ENCODE measurements at places on chromosomes 11 and 22. TPM values are rescaled to one million over a fixed set of nuclear protein-coding genes. Genes with fewer than 3 reads are reported as not detected.

The LMNTD2 gene
- 0.28 TPM for total RNA-seq

The OR8D4 gene
- not detected for total RNA-seq

The SPI1 gene
- total RNA-seq = not detected

The FXYD2 gene
- not detected for total RNA-seq

The LTBP3 gene
- 40.2 TPM for total RNA-seq

The C11orf42 gene
- total RNA-seq = not detected

The SLC17A6 gene
- not detected for total RNA-seq

The KLHDC7B gene
- 0.28 TPM for total RNA-seq

The MRPL49 gene
- 41.3 TPM for total RNA-seq

The RFPL2 gene
- not detected for total RNA-seq

The ATF4 gene
- total RNA-seq = 264 TPM

The PLAAT4 gene
- 15.8 TPM for total RNA-seq

The MGAT3 gene
- total RNA-seq = under 0.01 TPM

The TREH gene
- total RNA-seq = not detected

The SERPING1 gene
- total RNA-seq = 10.8 TPM

The NRXN2 gene
- total RNA-seq = 0.57 TPM
